ENCODE measurements at places on chromosomes 16 and 17.

GRCh38 chr16:30853758-30854157, 40.1 kb downstream of the BCL7C start:
- DNase-seq = no peak

DNA sequence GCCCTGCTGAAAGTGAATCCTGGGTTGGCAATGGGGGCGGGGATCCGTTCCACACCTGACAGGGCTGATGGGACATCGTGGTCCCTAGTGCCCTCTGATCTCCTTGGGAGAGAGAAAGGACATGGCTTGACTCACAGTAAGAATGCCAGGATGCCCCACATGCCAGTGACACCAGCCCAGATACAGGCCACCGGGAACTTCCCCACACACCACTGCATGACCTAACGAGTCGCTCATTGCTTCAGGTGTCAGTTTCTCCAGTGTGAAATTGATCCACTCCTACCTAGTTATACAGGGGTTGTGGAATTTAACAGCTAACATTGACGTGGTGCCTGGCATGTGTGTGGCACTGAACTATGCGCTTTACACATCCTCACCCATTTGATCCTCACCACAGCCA, 7.5 kb downstream of the CD300LG start:
- no peak for DNase-seq

DNA sequence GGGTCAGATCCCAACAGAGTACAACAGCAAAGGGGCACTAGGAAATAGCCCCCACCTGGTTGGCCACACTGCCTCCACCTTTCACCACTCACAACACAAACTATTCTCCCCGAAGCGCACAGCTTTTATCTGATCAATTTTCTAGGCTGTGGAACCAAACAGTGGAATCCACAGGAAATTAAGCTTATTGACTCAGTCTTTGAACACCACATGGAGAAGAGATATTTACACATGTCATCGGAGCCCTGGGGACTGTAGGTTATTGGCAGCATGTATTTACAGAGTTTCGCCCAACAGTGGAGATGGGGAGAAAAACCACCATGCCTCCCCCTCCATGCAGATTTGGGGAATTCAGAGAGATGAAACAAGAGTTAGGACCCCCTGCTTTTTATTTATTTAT, 154.8 kb downstream of the XYLT1 start:
- no peak for DNase-seq

DNA sequence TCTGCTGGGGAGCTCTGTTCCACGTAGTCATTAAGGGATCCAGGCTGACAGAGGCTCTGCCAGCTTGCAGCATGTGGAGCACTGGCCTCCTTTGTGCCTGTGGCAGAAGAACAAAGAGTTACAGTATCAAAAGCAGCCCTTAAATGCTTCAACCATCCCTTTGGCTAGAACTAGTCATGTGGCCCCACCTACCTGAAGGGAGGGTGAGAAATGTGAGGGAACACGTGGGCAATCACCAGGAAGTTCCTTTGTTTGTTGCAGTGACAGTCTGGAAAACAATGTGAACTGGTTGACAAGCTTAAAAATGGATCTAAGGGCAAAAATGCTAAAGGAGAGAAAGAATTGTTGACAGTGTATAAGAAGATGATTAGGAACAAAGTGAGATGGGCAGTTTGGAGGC, 290.4 kb upstream of the HSBP1 start:
- DNase-seq = no peak

- no peak for DNase-seq
Observed at GRCh38 chr17:45742251-45742650, 41.9 kb upstream of the CRHR1 start.

- peak; percentile 52 for DNase-seq
Observed at GRCh38 chr17:79777120-79777893, 641 bp upstream of the CBX2 start.

DNA sequence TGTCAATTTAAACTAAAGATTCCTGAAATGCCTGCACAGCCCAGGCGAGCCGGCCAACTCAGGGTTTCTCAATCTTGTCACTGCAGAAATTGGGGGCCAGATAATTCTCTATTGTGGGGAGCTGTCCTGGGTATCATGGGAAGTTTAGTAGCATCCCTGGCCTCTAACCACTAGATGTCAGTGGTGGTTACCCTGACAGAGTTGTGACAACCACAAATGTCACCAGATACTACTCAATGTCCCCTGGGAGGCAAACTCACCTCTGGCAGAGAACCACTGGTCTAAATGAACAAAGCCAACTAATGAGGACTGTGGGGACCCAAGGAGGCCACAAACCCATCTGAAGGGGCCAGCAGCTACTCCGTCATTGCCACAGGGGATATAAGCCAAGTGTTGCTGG, 90.9 kb downstream of the MYH11 start:
- no peak for DNase-seq

GRCh38 chr17:82324566-82325285, 7.3 kb upstream of the CD7 start:
- DNase-seq = peak; percentile 60

GRCh38 chr17:82636626-82637598, 11.3 kb downstream of the WDR45B start:
- DNase-seq = no peak

DNA sequence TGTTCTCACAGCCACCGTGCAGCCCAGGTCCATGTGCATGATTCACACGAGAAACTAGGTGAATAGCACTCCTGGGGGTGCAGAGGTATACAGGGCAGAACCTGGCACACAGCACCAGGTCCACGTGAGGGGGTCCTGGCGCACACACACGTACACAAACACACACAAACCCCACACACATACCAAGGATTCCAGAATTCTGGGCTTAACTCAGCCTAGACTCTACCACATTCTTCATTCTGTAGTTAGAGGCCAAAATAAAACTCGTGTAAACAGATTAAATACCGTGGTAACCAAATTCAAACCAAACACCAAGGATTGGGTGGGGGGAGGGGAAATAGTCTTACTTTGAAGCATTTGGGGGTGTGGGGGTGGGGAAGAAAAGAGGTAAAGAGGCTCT, 58.5 kb downstream of the XYLT1 start:
- DNase-seq = no peak

GRCh38 chr16:15610369-15610871, 32.5 kb downstream of the MARF1 start:
- no peak for DNase-seq

GRCh38 chr16:68187505-68187904, 48.4 kb downstream of the ESRP2 start:
- DNase-seq = no peak

DNA sequence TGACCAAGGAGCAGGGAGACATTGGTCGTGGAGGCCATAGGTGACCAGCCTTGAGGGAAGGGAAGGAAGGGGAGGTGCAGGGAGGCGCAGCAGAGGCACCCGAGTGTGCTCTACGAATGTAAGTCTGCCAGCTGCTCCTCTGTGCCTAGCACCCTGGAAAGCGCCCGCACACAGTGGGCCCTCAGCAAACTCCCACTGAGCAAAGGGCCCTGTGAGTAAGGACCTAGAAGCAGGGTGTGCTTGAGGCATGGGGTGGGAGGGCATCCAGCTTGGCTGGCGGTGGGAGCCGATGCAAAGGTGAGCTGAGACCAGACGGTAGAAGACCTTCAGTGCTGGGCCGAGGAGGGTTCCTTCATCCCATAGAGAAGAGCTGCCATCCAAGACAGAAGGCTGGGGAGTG, 36.2 kb upstream of the MEOX1 start:
- DNase-seq = no peak

- DNase-seq = no peak
Observed at GRCh38 chr17:74289688-74290087, 15.7 kb downstream of the DNAI2 start.

GRCh38 chr16:85330694-85331188, 218.5 kb upstream of the CIBAR2 start:
- no peak for DNase-seq

DNA sequence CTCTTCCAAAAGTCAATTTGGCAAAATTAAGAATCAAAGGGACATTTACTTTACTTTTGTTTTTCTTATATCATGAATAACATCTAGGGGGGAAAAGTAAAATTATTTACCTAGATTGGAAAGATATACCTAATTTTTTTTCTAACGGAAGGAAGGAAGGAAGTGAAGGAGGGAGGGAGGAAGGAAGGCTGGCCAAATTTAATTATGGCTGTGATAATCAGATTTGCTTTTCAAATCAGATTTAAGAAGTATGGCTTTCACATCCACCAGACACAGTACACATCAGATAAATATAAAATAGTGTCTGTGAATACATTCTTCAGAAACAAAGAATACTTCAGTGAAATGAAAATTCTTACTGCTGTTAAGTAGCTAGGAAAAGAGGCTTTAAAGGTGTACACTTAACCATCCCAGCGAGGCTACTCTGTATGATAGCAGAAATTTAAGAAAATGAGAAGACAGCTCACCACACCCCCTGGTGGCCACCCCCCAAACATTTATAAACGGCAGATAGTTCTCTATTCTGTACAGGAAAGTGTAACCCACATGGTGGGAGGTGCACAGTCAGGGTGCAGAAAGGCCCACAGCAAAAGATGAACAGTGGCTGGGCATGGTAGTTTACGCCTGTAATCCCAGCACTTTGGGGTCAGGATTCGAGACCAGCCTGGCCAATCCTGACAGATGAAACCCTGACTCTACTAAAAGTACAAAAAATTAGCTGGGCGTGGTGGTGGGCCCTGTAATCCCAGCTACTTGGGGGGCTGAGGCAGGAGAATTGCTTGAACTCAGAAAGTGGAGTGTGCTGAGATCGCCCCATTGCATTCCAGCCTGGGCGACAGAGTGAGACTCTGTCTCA, 150.8 kb downstream of the SSH2 start:
- peak; percentile 75 for DNase-seq

DNA sequence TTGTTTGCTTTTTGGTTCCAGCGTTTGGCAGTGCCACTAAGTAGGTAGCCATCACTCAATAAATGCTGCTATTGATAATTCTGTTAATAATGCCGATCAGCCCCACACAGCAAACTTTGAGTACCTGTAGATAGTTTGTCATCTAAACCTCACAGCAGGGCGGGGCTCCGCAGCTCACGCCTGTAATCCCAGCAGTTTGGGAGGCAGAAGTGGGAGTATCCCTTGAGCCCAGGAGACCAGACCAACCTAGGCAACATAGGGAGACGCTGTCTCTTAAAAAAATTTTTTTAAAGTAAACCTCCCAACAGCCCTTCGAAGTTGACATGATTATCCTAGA, 1.6 kb downstream of the BFAR start:
- DNase-seq = peak; percentile 22

DNA sequence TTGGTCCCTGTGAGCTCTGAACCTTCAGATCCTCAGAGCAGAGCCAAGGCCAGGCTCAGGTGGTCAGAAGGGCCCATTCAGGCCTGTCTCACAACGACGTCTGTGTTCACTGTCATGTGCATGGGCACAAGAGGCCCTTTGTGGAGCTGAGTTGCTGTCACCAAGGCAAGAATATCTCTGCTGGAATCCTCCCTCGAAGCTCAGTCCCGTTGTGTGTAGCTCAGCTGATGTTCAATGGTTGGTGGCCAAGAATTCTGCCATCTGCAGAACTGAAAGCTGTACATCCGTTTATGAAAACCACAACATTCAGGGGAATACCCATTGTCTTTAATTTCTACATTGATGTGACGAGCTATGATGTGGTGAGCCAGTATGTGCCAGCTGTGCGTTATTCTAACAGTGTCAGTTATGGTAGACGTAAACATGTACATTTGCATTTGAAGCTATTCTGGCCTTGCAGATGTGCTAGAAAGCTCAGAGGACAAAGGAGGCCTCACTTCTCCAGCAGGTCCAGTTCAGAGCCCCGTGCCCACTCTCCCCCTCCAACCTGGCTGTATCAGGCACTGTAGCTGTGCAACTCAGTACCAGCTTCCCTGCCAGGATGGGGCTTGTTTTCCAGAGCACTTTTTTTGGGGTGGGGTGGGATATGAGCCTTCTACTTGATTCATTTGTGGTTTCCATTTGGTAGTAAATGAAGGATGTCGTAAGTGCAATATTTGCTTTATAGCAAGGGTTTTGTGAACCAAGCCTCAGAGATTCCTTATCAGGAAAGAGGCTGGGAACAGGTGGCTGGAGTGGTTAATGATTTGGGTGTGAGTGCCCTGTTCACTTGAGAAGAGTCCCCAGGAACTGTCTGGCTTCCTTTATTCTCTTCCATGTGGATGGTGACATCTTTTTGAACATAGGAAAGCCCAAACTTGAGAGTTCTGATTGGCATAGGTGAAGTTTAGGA, 56.1 kb downstream of the B9D1 start:
- DNase-seq = peak; percentile 48

GRCh38 chr16:25192096-25192495, 24.7 kb upstream of the AQP8 start:
- no peak for DNase-seq

- no peak for DNase-seq
Observed at GRCh38 chr17:31417051-31417792, 25.7 kb downstream of the RAB11FIP4 start.

GRCh38 chr17:41618341-41619035, 5.9 kb downstream of the KRT17 start:
- no peak for DNase-seq

All from transverse colon (tissue), 4 donors.